HT1080 (cell line): ENCODE measurements at places on chromosomes 7 and 10.

GRCh38 chr7:94012746-94013145 is 8.6 kb upstream of the BET1 start:
- DNase-seq = peak; percentile 4

DNA sequence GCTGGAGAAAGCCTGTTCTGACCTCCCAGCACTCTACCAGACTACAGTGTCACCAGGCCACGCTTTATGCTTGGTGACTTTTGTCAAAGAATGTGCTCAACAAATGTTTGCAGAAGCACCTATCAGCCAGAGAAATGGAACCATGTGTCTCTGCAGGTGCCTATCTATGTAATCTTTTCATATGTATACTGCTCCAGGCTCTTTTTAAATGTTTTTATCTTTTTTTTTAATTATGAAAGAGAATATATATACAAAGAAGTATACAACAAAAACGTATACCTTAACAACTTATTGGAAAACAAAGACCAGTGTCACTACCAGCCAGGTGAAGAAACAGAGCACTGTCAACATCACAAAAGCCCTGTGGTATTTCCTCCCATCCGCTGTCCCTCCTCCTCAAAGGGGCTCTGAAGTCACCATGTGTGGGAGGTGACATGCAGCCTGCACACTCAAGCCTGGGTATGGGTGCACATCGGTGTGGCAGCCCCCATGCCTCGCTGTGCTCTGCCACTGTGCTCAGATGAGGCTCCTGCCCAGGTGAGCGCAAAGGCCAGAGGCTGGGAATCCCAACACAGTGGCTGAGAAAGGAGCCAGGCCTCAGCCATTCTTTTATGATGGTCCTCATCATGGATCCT is 120.6 kb downstream of the CLEC2L start:
- DNase-seq = no peak

- no peak for DNase-seq
These were observed 72.2 kb downstream of the MTURN start for GRCh38 chr7:30206942-30207341.

DNA sequence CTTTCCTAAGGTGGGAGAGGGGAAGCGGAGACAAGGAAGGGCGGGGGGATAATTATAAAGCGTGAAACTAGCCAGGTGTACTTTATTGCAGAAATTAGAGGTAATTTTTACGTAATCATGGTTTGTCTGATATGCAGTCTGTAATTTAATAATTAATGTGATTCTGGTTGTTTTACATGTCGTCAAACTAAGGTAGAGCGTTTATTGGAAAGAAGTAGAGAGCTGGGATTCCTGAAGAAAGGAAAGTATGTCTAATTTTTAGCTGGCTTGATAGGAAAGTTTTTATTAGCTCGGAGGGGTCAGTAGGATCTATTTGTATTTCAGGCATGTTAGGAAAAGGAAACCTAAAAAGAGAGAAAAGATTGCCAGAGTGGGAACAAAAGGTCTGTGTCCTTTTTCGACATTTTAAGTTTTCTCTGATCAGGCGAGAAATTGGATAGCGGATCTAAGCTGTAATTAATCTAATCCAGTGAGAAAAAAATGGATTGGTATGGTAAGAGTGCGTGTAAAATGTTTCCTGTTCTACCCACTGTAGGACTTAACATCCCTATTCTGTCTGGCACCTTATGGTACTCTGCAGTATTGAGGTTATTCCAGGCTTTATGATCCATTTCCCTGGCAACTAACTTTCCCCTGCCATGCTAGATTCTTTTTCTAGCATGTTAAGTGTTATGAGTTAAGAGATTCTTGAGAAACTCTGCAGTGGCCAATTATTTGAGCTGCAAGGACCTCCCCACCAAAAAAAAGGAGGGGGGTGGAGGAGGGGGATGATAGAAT is 1.4 kb downstream of the CELF2 start:
- no peak for DNase-seq

GRCh38 chr7:127391591-127392181 is 822 bp downstream of the ZNF800 start:
- DNase-seq = no peak

GRCh38 chr10:930625-931325 is 730 bp downstream of the LARP4B start:
- peak; percentile 38 for DNase-seq

- DNase-seq = no peak
These were observed 331.6 kb downstream of the DGKB start for GRCh38 chr7:14570750-14571607.

DNA sequence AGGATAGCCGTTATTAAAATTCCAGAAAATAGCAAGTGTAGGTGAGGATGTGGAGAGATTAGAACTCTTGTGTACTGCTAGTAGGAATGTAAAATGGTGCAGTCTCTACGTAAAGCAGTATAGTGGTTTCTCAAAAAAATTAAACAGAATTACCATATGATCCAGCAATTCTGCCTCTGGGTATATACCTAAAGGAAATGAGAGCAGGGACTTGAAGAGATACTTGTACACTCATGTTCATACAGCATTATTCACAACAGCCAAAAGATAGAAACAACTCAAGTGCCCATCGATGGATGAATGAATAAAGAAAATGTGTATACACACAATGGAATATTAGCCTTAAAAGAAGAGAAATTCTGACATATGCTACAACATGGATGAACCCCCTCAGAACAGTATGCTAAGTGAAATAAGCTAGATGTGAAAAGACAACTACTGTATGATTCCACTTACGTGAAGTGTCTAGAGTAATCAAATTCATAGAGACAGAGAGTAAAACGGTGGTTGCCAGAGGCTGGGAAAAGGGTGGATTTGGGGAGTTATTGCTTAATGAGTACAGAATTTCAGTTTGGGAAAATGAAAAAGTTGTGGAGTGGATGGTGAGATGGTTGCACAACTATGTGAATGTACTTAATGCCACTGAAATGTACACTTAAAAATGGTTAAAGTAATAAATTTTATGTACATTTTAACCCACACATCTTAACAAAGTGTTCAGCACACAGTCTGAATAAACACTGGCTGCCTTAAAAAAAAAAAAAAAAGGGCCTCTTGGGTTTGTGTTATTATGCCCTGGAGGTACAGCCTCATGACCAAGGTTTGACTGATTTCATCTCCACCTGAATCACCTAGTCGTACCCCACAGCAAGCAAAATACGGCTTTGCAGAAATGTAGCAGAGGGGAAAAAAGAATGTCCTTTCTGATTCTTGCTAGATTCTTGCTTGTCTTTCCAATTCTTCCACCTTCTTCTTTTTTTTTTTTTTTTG is 26.2 kb downstream of the BUB3 start:
- no peak for DNase-seq

DNA sequence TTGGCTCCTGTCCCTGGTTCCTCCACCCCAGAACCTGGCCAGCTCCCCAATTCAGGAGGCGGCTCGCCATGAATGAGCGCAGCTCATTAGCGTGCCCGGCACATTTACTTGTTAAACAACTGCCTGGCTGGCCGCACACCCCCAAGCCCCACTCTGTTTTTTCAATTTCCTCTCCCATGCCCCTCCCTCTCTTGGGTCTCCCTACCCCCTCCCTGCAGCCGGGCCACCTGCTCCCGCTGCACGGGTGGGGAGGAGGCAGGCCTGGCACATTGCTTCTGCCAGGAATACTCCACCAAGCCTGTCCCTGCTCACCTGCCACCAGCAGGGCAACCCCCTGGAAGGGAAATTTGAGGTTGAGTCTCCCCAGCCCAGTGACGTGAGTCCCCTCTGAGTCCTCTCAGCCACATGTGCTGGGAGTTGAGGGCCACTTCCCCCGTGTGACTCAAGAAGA is 2.5 kb upstream of the SLIT1 start:
- no peak for DNase-seq

DNA sequence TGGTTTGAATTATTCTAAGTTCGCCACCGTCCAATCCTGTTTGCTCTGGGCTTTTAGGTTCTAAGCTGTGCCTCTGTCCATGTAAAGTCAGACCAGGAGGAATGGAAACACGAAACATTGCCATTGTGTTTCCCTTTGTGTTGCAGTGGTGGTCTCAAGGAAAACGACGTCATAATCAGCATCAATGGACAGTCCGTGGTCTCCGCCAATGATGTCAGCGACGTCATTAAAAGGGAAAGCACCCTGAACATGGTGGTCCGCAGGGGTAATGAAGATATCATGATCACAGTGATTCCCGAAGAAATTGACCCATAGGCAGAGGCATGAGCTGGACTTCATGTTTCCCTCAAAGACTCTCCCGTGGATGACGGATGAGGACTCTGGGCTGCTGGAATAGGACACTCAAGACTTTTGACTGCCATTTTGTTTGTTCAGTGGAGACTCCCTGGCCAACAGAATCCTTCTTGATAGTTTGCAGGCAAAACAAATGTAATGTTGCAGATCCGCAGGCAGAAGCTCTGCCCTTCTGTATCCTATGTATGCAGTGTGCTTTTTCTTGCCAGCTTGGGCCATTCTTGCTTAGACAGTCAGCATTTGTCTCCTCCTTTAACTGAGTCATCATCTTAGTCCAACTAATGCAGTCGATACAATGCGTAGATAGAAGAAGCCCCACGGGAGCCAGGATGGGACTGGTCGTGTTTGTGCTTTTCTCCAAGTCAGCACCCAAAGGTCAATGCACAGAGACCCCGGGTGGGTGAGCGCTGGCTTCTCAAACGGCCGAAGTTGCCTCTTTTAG is 46.3 kb upstream of the DMBT1 start:
- no peak for DNase-seq

GRCh38 chr10:62634576-62634975 is 169.9 kb upstream of the ADO start:
- DNase-seq = no peak

DNA sequence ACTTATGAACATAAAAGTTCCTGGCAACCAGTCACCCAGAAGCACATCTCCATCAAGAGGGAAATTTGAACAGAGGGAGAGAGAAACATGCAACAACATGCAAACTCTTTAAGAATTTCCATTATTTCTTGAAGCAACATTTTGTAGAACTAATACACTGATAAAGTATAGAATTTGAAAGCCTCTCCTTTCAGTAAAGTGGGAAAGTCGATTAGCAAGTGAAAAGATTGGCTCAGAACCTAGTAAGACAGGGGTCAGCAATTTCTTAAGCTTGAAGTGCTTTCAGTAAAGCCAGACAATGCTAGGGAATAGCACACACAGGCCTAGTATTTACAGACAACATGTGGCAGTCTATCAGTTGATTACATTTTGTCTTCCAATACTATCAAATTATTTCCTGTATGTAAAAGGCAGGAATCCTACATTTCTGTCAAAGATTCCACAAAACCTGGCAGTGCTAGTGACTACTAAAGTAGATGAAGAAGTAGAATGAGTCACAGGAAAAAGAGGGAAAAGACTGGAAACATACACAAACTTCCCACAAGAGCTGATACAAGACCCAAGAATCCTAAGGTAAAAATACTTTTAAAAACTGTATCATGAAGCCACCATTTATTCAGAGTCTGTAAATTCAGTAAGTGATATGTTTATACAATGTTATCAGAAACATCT is 25.2 kb downstream of the DNAJC1 start:
- DNase-seq = peak; percentile 70

DNA sequence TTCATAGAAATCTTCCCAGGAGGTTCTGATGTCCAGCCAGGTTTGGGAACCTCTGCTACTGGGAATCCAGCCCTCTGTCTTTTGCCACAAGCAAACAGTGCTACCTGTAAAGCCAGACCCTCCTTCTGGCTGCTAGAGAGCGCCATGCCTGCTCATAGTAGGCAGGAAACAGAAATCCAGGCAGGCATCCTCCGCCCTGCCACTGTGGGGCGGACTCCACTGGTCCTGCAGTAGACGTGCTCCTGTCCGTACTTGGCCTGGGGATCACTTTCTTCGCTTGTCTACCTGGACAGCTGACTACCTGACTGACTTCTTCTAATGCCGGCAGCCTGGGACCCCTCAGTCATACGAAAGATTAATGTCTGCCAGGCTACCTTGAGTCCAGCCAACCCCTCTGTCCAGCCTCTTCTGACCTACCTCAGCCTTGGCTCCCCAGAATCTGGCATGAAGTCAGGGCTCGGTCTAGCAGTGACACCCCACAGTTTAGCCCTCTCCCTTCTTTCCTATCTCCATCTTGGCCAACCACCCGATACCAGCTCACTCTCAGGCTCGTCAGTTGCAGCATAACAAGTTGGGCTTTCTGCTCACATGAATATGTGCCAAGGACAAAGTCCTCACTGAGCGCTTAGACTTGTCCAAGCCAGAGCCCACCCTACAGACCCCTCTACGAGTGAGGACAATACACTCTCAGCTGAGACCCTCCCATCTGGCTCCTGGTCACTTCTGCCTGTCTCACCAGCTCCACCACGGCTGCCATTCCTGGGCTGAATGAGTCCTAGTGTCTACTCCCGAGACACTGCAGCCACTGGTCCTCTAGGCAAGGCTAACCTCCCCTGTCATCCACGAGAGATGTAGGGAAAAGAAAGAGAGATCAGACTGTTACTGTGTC is 43.9 kb upstream of the OPALIN start:
- no peak for DNase-seq

DNA sequence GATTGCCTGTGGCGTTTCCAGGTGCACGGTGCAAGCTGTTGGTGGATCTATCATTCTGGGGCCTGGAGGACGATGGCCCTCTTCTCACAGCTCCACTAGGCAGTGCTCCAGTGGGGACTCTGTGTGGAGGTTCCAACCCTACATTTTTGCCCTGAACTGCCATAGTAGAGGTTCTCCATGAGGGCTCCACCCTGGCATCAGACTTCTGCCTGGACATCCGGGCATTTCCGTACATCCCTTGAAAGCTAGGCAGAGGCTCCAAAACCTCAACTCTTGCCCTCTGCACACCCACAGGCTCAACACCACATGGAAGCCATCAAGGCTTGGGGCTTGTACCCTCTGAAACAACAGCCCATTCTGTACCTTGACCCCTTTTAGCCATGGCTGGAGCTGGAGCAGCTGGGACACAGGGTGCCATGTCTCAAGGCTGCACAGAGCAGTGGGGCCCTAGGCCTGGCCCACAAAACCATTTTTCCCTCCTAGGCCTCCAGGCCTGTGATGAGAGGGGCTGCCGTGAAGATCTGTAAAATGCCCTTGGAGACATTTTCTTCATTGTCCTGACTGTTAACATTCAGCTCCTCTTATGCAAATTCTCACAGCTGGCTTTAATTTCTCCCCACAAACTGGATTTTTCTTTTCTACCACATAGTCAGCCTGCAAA is 10.0 kb upstream of the FGL2 start:
- no peak for DNase-seq

- DNase-seq = no peak
These were observed 21.3 kb upstream of the IFIT2 start for GRCh38 chr10:89280508-89280907.

GRCh38 chr7:51060536-51060935 is 256.1 kb downstream of the COBL start:
- DNase-seq = no peak

- no peak for DNase-seq
These were observed 94.9 kb downstream of the PRLHR start for GRCh38 chr10:118500477-118501104.

DNA sequence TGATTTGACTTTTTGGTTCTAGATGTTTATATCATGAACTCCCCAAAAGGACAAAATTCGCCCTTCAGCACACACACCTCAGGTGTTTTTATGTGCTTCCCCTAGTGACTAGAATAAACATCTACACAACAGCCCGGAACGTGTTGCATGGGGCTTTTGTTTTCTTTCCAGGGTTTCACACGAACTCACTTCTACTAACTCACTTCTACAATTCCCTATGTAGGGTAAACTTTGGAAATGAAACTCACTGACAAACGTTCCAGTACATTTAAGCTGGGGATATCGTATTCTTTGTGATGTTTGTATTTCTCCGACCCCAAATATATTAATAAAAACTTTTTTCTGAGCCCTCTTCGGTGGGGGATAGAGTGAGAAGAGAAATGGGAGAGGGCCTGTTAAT is 1.4 kb downstream of the TRA2A start:
- peak; percentile 31 for DNase-seq
